ENCODE measurements at places on chromosomes 16 and 17. TPM values are rescaled to one million over a fixed set of nuclear protein-coding genes. Genes with fewer than 3 reads are reported as not detected.

DNA sequence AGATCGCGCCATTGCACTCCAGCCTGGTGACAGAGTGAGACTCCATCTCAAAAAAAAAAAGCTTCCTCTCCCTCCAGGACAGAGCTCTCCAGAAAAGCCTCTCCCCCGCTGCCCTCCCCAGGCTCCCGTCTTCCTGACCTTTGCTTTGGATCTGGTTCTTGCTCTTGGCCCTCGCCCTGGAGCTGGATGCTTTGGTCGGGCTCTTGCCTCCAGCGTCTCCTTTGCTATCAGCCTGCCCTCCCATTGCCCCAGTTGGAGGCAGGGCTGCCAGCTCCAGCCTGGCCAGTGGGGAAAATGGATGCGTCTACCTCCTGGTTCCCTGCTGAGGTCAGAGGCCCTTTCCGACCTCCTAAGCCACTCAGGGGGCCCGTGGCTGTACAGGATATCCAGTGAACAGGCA lies 35.9 kb downstream of the TRARG1 start:
- DNase-seq, result no peak

Gene SULT1A3
- 20.1 TPM for total RNA-seq

GRCh38 chr16:56915336-56916119 lies 16.4 kb upstream of the HERPUD1 start:
- no peak for DNase-seq

DNA sequence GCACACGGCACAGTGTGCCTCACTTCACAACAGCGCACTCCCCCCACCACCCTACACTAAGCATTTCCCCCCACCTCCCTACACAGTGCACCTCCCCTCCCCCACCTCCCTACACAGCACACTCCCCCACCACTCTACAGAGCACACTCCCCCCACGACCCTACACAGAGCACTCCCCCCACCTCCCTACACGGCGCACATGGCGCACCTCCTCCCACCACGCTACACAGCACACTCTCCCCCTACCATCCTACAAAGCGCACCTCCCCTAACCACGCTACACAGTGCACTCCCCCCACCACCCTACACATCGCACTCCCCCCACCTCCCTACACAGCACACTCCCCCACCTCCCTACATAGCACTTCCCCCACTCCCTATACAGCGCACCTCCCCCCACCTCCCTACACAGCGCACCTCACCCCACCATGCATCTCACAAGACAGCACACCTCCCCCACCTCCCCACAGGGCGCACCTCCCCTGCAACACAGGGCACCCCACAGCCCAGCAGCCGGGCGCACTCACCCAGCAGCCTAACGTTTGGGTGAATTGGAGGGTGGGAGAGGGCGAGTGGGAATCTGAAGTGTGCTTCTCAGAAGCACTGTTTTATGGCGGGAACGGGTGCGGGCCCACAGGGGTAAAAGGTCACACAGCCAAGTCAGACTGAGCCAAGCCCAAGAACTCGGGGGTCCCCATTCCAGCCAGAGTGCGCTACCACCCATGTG lies 10.3 kb downstream of the KNOP1 start:
- no peak for DNase-seq

Gene RAB37
- total RNA-seq, result 13.6 TPM
